ENCODE measurements at places on chromosomes 5 and 9.

DNA sequence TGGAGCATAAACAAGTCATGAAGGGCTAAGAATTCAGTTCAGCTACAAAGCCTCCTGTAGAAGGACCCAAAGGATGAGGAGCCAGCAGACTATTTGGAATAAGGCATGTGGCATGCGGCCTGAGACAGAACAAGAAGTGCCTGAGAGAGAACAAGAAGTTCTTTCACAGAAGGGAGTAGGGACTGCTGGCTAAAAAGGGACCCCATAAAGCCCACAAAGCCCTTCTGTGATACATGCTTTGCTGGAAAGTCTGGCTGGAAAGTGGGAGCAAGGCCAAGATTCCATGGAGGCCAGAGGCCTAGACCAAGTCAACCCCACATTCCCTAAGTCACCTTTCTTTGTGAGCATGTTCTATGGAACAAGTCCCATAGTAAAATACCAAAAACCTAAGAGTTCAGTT, 35.9 kb upstream of the UBAP2 start:
- no peak for DNase-seq

GRCh38 chr9:133964463-133964862, 27.7 kb downstream of the VAV2 start:
- DNase-seq = no peak

GRCh38 chr5:16929831-16930230, 6.3 kb downstream of the MYO10 start:
- DNase-seq = no peak

- DNase-seq = peak; percentile 92
Observed at GRCh38 chr5:94891565-94891964, 273.1 kb downstream of the SLF1 start.

GRCh38 chr5:6861036-6861435, 147.8 kb downstream of the TENT4A start:
- peak; percentile 71 for DNase-seq

- DNase-seq = peak; percentile 29
Observed at GRCh38 chr5:32589416-32589815, 4.1 kb downstream of the SUB1 start.

DNA sequence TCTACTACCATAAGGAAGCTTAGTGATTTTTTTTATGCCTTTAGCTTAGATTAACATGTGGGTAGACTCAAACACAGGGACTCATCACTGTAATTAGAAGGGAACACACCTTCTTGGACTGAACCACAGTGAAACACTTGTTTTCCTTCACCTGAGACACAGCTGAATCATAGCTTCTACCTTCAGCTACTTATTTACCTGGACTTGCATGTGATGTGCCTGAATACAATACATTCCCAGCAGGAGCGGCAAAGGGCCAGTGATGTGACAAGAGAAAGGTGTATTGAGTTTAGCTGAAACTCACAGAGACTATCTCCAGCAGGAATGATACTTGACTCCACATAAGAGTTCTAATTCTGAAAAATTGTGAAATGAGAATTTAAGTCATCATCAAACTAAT, 37.8 kb downstream of the GRAMD2B start:
- peak; percentile 86 for DNase-seq

DNA sequence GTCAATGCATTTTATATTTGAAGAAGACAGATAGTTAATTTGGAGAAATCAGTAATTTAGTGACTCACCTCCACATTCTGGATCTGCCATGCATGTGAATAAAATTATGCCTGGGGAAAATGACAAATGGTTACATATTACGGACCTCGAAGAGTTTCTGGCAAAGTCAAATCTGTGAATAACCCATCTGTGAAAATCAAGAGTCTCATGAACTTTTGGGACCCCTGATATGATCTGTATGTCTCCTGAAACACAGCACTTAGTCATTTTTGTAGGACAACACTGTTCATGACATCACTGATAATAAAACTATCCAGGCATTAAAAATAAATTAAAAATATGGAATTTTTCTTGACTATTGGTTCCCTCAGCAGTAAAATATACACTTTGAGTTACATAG, 584.5 kb downstream of the TLE4 start:
- no peak for DNase-seq

- peak; percentile 82 for DNase-seq
Observed at GRCh38 chr5:139739150-139739974, 56.2 kb upstream of the PSD2 start.

DNA sequence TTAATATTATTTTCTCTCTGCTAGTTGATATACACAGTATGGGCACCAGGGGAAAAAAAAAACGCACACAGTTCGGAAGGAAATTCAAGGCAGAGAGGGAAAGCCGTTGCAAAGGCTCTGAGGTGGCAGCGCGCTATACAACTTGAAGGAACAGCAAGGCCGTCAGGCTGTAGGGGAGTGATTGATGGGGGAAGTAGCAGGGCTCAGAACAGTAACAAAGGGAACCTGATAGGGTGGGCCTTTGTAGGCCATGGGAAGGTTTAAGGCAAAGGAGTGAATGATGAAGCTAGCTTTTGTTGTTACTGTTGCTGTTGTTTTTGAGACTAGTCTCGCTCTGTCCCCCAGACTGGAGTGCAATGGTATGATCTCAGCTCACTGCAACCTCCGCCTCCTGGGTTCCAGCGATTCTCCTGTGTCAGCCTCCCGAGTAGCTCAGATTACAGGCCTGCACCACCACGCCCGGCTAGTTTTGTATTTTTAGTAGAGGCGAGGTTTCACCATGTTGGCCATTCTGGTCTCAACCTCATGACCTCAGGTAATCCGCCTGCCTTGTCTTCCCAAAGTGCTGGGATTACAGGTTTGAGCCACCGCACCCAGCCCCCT, 27.0 kb downstream of the AQP7 start:
- DNase-seq = no peak

DNA sequence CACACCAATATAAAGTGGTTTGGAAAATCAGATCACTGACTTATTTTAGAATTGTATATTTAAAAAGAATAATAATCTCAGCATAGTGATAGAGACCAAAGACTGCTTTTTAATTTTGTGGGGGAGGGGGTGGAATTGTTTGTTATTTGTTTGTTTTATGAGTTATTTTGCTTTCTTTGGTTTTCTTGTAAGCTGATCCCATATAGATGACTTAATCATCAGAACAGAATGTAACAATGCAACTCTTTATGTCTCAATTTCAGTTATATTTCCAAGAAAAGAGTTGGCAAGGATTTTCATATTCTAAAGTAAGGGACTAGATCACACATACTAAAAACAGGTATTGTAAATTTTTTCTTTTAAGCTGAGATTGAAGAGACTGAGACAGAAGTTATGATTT, 984.9 kb downstream of the TLE4 start:
- DNase-seq = no peak

DNA sequence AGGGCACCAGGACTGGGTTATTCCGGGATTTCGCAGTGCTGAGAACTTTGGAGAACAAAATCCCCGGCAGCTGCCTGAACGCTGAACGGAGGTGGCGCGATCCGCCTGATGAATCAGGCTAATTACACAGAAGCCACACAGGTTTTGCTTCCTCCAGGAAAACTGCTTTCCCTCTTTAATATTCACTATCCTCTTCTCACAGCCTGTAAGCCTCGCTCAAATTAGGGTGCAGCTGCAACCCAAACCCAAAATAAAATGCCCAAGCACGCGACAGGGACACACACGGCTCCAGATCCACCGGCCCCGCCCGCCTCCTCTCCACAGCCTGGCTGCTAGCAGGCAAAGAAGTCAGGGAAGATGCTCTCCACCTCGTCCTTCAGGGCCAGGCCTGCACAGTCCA, 6.0 kb downstream of the SOHLH1 start:
- peak; percentile 13 for DNase-seq

DNA sequence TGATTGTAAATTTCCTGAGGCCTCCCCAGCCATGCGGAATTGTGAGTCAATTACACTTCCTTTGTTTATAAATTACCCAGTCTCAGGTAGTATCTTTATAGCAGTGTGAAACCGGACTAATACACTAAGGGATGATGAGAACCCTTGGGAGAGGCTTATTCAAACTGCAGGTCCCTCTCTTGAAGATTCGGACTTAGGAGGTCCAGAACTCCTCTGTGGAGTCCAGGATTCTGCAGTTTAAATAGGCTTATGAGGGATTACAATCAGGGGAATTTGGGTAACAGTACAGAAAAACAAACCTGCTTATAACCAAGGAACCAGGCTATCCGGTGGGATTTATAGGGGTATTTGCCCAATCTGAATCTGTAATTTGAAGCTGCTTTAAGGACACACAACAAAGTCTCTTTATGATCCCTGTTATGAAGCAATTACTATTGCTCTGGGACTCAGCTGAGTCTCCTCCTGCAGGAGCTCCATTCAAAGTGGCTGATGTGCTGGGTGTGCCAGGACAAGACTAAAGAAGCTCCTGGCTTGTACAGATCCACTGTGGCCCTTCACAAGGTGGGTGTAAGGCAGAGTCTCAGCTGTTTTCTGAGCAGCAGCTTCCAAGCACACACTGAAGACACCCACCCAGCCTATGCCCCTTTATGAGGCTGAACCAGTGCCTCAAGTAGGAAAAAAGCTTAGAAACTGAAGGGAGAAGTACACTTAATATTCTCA, 41.8 kb upstream of the LHFPL2 start:
- no peak for DNase-seq

DNA sequence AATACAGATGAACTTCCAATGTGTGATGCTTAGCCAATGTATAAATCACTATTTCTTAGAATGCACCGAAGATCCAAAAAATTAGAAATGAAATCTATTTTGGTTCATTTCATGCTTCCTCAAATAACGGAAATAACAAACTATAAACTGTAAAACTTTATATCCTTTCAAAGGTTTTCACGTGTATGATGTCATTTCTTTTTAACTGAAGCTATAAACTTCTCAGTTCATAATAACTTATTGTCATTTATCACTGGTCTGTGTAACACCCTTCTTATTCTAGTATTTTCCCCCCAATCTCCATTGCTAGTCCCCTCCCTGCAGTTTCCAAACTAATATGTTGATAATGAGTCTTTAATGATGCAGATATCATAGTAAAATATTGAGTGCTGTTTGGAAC, 36.4 kb downstream of the DMRT2 start:
- no peak for DNase-seq

DNA sequence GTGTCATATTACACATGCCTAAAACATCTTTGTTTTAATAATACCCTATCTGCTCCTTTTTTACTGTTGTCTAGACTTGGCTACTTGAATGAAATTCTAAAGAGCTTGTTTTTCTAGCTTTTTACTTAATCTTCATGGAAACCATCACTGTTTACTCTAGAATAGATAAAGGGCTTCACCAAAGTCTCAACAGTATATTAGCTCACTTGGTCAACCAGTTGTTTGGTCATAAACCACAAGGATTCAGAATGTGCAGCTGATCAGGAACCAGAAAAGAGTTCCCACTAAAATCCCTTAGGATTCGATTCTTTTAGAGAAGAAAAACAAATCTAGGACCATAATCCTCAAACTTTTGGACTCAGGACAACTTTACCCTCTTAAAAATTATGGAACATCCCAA, 38.0 kb downstream of the CDO1 start:
- DNase-seq = no peak

GRCh38 chr9:137448602-137448962, 7.4 kb upstream of the ENTPD8 start:
- no peak for DNase-seq

DNA sequence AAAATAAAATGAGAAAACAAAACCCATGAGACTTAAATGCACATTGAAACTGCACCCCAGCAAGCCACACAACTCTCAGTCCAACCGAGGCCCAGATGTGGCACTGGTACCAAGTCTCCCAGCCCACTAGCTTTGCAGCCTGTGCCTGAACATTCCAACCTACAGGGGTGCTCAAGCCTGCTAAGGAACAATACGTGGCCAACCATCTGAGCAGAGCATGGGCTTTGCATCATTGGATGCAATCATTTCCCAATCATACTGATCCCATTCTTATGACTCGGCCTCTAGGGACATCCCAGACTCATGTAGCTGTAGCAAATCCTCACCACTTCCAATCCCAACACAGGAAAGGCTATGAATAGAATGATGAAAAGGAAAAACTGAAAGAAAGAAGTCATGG, 297.2 kb downstream of the SPOCK1 start:
- DNase-seq = peak; percentile 37

DNA sequence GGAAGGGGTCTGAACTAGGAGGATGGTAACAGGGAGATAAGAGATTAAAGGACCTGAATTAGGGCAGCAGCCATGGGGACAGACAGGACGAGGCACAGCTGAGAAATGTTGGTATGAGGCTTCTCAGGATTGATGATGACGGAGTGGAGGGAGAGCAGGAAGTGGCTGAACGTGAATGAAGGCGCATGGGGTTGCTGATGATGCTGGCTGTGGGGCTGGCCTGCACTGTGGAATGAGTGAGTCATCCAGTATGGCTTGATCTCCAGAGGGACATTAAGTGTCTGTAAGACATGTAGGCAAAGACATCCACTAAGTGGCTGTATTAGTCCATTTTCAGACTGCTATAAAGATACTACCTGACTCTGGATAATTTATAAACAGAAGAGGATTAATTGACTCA, 256.4 kb downstream of the ICE1 start:
- no peak for DNase-seq

GRCh38 chr5:94689908-94690307, 71.4 kb downstream of the SLF1 start:
- no peak for DNase-seq

- no peak for DNase-seq
Observed at GRCh38 chr9:4371108-4371507, 71.2 kb upstream of the GLIS3 start.

GRCh38 chr9:136881691-136882108, 4.6 kb upstream of the TRAF2 start:
- peak; percentile 52 for DNase-seq

DNA sequence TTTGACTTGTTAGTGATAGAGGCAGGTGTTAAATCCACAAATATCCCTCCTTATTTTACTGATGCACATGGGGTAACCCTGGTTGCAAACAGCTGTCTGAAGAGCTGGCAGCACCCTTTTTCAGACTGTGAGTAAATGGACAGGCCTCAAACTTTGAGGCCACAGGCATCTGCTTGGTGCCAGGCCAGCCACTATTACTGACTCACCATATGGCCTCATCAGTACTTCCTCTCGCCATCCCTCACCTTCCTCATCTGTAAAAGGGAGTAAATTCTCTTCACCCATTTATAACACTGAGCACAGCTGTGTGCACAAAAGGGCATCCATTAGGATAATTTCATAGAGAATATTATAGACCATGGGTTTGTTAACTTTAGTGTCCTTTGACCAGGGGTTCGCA, 11.9 kb upstream of the TNIP1 start:
- DNase-seq = no peak
